ENCODE measurements at places on chromosomes 2 and 18. TPM values are rescaled to one million over a fixed set of nuclear protein-coding genes. Genes with fewer than 3 reads are reported as not detected.

DNA sequence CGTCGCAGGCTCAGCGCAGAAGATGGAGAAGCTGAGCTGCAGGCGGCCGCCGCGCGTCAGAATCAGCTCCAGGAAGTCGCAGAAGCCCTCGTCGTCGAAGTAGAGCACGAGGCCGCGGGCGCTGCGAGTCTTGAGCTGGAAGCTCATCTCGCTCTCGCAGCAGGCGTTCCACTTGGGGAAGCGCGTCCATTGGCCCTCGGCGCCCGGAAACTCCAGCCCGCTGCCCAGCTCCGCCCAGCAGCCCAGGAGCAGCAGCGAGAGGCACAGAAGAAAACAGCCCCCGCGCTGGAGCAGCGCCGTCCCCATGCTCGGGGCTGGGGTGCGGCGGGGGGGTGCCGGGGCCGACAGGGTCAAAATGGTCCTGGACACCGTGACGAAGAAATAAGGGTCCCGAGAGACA lies 4.0 kb downstream of the NRXN1 start:
- DNase-seq: no peak

DNA sequence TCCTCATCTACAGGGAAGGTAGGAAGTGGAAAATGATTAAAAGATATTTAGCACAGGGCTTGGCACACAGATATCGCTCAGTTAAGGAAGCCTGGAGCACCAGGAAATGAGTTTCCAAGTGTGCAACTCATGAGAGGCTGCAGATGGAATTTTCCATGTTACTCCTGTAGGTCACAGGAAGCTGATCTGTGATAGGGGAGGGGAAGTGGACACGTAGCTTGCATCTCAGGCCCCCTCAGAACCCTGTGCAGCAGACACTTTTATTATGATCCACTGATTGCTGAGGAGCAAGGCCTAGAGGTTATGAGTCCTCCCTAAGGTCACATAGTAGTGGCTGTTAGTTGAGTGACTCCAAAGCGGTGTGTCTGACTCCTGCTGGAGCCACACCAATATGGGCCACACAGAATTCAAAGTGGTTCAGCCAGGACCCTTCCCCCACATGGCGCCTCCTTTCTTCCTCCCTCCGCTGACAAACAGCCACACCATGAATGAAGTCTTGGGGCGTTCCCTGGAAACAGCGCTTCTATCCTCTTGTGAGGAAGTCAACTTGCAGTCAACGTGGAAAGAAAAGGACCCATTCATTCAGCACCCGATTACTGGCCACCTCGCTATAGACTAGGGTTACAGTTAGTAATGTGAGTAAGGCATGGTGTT lies 21.5 kb downstream of the DYSF start:
- DNase-seq: no peak

DNA sequence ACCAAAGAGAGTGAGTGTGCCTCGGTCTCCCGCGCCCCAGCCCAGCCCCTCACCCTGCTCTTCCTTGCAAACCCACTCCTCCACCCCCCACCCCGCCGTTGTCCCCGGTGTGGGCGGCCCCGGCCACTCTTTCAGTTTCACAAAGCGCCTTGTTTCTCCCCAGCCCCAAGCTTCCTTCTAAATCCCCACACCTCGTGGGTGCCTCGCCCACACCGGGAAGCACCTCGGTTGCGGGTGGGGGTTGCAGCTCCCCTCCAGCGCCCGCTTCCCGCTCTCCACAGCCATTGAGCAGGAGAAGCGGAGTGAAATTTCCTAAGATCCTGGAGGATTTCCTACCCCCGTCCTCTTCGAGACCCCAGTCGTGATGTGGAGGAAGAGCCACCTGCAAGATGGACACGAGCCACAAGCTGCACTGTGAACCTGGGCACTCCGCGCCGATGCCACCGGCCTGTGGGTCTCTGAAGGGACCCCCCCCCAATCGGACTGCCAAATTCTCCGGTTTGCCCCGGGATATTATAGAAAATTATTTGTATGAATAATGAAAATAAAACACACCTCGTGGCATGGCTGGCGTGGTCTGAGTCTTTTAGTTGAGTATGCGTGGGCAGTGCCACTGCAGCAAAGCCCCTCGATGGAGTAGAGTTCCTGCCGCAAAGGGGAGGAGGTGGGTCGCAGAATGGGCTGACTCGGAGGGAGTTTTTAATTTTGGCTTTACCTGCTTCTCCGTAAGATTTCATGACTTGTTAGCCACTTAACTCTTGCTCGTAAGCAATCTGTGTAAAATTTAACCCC lies 848 bp downstream of the TMSB10 start:
- no peak for DNase-seq

Gene FTCDNL1
- 2.2 TPM for total RNA-seq

Gene ADGRF3
- total RNA-seq: not detected

GRCh38 chr2:24015562-24016375 lies 5.9 kb downstream of the MFSD2B start:
- no peak for DNase-seq

- DNase-seq: no peak
Measured at GRCh38 chr2:194495046-194495445, 1162.0 kb upstream of the SLC39A10 start.

DNA sequence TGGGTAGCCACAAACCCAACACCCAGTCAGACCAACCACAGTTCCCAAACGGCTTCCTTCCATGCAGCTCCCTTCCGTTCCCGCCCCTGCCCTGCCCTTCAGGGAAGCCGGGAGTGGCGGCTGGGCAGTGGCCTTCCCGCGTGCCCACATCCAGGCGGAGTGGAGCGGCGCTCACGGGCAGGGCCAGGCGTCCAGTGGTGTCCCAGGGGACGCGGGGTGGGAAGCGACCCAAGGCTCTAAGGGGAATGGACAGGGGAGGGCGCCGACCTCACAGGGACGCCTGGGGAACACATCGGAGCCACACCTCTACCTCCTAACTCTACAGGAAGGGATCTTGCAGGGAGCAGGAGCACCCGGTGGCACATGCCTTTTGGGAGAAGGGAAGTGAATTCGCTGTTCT lies 225.9 kb upstream of the MGAT5 start:
- no peak for DNase-seq

GRCh38 chr2:10228611-10229365 lies 73.9 kb upstream of the HPCAL1 start:
- no peak for DNase-seq

GRCh38 chr18:31683106-31683505 lies 1.3 kb downstream of the B4GALT6 start:
- DNase-seq: no peak

Gene COBLL1
- 25.9 TPM for total RNA-seq

DNA sequence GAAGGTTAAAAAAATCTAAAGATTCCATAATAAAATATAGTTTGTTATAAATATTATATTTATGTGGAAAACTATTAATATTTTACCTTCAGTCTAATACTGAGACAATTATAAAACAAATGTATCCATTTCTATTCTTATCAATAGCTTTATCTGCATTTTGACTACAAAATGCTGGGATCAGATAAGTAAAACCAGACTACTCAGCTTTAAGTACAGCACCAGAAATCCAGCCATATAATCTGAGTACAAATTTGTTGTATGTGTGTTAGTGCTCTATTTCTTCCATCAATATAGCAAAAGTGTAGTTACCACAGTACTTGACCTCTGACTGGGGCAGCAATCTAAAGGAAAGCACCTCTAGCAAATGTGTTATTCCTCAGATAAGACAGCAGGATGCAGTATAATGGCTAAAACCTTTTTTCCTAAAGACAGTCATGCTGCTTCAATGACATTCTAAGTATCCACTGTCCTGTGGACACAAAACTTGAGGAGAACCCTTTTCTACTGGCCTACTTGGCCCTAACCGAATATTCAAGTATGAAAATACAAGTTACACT lies 68.1 kb downstream of the OLA1 start:
- no peak for DNase-seq

DNA sequence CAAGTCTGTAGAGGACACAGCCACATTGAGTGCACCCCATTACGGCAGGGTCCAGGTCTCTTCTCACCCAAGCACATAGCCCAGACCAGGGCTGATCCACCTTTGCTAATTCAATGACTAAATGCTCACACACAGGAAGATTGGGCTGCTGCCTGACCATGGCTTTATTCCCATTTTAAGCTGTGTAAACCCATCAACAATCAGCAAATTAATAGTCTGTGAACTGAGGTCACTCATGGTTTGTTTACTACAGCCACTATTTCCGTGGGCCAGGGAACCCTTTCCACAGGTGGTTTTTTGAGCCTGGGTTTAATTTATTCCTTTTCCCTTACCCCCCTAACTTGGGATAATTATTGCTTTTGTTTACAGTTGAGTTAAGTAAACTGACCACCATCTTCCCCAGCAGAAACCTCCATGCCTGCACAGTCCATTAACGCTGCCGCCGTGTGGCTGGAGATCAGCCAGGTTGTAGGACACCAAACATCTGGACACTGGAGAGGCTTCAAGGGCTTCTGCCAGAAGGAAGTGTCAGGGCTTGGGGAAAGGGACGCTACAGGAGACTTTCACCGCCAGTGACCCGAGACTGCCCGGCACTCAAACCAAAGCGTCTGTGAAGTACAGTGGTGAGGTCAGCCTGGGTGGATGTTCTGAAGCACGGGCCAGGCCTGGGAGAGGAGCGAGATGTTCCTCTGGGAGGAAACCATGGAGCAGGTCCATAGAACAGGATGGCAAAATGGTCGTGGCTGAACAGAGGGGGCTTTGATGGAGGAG lies 282.9 kb downstream of the DYSF start:
- no peak for DNase-seq

- peak; percentile 56 for DNase-seq
Measured at GRCh38 chr18:9614401-9615279, at the start of gene PPP4R1. Gene PPP4R1 (minus strand): TSS chr18:9614559. CDS start chr18:9614484, 75 bp downstream.

DNA sequence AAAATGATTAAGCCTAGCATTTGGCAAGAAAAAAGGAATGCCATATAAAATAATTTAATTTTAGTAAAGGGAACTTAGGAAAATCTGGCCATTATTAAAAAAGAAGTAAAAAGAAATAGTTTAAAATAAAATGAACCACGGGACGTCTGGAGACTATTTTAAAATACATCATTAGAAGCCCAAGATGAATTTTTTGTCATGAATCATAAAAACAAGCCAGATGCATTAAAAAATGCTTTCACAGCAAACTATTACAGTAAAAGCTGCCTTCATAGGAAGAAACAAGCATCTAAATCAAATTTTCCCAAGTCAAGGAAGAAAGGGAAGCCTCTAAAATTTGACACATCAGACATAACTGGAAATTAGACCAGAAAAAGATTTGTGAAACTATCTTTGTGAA lies 33.0 kb downstream of the COL5A2 start:
- peak; percentile 68 for DNase-seq

DNA sequence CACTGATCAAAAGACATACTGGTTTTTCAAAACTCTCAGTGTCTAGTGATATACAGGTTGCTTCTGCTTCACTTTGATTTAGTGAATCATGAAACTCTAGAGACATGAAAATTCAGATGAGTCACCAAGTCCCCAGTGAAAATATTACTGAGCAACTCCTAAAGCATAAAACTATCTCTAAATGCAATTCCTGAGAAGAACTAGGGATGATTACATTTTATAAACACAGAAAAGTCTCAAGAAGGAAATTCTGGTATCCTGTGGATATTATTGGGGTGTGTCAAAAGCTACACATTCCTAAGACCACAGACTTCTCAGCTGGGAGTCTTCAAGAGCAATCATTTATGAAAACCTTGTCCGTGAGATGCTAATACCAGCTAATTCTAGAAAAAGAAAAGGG lies 9.7 kb downstream of the LRRTM4 start:
- no peak for DNase-seq

DNA sequence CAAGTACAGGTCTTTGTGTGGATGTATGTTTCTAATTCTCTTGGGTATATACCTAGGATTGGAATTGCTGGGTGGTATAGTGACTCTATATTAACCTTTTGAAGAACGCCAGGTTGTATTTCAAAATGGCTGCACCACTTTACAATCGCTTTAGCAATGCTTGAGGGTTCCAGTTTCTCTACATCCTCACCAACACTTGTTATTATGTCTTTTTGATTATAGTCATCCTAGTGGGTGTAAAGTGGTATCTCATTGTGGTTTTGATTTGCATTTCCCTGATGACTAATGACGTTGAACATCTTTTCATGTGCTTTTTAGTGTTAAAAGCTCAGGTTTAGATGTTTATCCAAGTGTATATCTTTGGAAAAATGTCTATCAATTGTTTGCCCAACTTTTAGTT lies 39.5 kb downstream of the CTIF start:
- DNase-seq: no peak

DNA sequence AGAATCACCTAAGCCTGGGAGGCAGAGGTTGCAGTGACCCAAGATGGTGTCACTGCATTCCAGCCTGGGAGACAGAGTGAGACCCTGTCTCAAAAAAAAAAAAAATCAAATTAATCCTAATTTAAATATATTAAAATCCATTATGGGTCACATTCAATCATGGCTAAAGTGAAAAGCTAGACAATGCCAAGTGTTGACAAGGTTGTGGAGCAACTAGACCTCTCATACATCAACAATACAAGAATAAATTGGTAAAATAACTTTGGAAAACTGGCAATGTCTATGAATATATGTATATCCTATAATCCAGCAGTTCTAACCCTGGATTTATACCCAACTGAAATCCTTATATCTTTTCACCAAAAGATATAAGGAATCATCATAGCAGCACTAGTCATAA lies 23.4 kb upstream of the ATL2 start:
- DNase-seq: no peak

DNA sequence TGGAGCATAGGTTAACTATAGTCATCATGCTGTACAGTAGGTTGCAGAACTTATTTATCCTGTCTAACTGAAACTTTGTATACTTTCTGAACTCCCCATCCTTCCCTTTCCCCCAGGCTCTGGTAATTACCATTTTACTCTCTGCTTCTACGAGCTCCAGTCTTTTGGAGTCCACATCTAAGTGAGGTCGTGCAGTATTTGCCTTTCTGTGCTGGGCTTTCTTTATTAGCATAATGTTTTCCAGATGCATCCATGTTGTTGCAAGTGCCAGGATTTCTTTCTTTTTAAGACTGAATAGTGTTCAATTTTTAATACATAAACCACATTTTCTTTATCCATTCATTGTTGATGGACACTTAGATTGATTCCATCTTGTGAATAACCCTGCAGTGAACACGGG lies 464.1 kb downstream of the TGIF1 start:
- peak; percentile 1 for DNase-seq

GRCh38 chr2:240643811-240644150 lies 18.5 kb downstream of the GPR35 start:
- no peak for DNase-seq

GRCh38 chr2:207930747-207931146 lies 94.6 kb downstream of the PLEKHM3 start:
- no peak for DNase-seq

DNA sequence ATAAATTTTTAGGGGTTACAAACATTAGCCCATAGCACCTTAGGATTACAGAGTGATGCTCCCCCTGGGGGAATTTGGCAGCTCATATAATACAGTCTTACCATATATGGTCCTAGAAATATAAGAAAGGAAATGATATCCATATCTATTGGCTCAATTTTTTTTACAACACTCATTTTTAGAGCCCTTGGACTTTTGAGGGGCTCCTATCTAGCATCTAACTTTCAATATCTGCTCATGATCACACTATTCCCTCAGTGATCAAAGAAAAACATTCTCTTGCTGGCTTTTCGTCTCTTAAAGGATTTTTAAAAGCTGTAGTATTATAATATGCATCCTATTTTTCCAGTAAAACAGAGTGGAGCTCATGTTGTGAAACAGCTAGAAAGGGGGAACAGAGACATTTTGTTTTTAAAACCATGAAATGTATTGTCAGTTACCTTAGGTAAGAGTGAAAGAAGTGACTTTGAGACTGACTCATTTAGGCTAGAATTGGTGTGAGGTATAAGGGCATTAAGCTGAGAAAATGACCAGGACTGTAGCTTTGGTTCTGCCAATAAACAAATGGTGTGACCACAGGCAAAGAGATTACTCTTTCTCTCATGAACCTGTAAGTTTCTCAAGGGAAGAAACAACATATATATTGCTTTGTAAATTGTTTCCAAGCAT lies 65.8 kb downstream of the ALPK2 start:
- no peak for DNase-seq

- DNase-seq: no peak
Measured at GRCh38 chr2:53768242-53768542, 588 bp downstream of the CHAC2 start.

All from skin of body (tissue), 3 donors.